ENCODE measurements at places on chromosomes 12 and 14.

GRCh38 chr12:105229371-105229770, 6.6 kb downstream of the APPL2 start:
- H3K36me3 ChIP-seq: peaks cover 13% of the 10 kb centered on the region
- H3K4me3 ChIP-seq: no peak overlapping the region
- no peak overlapping the region for H3K27ac ChIP-seq
- H3K27me3 ChIP-seq: no peaks in the 10 kb centered on the region
- no peak for DNase-seq

GRCh38 chr14:91047174-91047753, 13.2 kb downstream of the RPS6KA5 start:
- H3K4me1 ChIP-seq: no peaks in the 10 kb centered on the region
- H3K27me3 ChIP-seq: no peaks in the 10 kb centered on the region
- H3K4me3 ChIP-seq: no peak overlapping the region
- H3K27ac ChIP-seq: no peak overlapping the region
- no peak for DNase-seq

- no peak overlapping the region for H3K4me3 ChIP-seq
- no peaks in the 10 kb centered on the region for H3K36me3 ChIP-seq
- peaks cover 7% of the 10 kb centered on the region for H3K4me1 ChIP-seq
- peaks cover 12% of the 10 kb centered on the region for H3K27me3 ChIP-seq
- no peak overlapping the region for H3K27ac ChIP-seq
- DNase-seq: no peak
Measured at GRCh38 chr12:52148464-52149181, 43.2 kb downstream of the KRT80 start.

- no peak overlapping the region for H3K4me3 ChIP-seq
- H3K27ac ChIP-seq: no peak overlapping the region
- DNase-seq: no peak
- peaks cover 17% of the 10 kb centered on the region for H3K36me3 ChIP-seq
- no peaks in the 10 kb centered on the region for H3K27me3 ChIP-seq
- H3K4me1 ChIP-seq: peaks cover 3% of the 10 kb centered on the region
Measured at GRCh38 chr14:77302926-77303325, 17.8 kb downstream of the POMT2 start.

- no peak overlapping the region for H3K4me3 ChIP-seq
- H3K27me3 ChIP-seq: no peaks in the 10 kb centered on the region
- no peak overlapping the region for H3K27ac ChIP-seq
- no peak for DNase-seq
- H3K36me3 ChIP-seq: no peaks in the 10 kb centered on the region
Measured at GRCh38 chr14:51614707-51615106, 37.0 kb upstream of the FRMD6 start.

Measured in cardiac muscle cell (in vitro differentiated cells and primary cell).